ENCODE measurements at places on chromosomes 16 and 17.

DNA sequence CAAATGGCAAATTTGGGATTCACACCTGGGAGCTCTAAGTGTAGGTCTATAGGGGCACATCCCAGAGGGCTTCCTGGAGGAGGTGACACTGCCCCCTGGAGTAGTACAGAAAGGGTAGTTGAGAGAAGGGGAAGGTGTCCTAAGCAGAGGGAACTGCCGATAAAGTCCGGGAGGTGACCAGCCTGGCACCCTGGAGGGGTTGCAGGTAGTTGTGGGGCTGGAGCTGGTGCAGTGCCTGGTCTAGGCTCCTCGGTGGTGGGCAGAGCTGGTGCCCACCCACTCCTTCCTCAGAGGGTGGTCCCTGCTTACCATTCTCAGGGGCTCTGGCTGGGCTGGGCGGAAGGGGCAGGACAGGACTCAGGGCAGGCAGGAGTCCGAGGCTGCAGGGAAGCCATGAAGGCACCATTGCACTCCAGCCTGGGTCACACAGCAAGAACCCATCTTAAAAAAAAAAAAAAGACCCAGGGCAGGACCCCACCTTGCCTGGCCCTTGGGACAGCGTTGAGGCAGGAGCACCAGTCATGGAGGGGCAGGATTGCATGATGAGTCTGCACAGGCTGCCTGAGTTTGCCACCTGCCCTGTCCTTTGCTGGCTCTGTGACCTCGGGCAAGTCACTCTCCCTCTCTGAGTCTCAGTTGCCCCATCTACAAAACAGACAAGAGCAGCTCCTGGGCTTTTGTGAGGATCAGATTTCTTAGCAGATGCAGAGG, 43.8 kb downstream of the LAT start:
- no peak for DNase-seq

DNA sequence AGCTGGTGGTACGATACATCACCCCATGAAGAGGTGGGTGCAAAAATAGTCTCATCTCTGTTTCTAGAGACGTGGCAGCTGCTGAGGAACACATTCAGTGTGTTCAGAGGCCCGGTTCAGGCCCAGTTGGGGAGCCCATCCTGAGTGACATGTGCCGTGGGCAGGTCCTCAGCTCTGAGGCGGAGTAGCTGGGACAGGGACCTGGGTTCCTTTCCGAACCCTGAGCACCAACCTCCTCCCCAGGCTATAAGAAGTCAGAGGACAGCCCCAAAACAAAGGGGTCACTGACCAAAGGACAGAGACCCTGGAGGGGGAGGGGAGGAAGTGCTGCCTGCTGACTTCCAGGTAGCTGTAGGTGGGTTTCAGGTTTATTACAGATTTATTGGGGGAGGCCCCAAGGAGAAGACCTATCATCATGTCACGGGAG, 5.1 kb downstream of the LDHD start:
- no peak for DNase-seq

GRCh38 chr17:37179893-37180292, 195.9 kb upstream of the C17orf78 start:
- DNase-seq, result no peak

GRCh38 chr17:42850954-42851353, at the start of gene AOC3:
TSS of gene AOC3 (plus strand) at chr17:42851199. CDS start at chr17:42851344, 145 bp downstream.
- DNase-seq, result no peak

- no peak for DNase-seq
Measured at GRCh38 chr17:72477491-72477890, 356.7 kb downstream of the SOX9 start.

Measured in anterior cingulate cortex (tissue), 58 donors.